Upper lobe of left lung (tissue), 6 donors: ENCODE measurements at places on chromosomes 2 and 18. TPM values are rescaled to one million over a fixed set of nuclear protein-coding genes. Genes with fewer than 3 reads are reported as not detected.

Gene PID1
- total RNA-seq, result 37.6 TPM

Gene HYCC2
- 22.0 TPM for total RNA-seq

Gene BOK
- 59.7 TPM for total RNA-seq

- DNase-seq, result no peak
Measured at GRCh38 chr2:162009543-162009942, 64.5 kb downstream of the DPP4 start.

DNA sequence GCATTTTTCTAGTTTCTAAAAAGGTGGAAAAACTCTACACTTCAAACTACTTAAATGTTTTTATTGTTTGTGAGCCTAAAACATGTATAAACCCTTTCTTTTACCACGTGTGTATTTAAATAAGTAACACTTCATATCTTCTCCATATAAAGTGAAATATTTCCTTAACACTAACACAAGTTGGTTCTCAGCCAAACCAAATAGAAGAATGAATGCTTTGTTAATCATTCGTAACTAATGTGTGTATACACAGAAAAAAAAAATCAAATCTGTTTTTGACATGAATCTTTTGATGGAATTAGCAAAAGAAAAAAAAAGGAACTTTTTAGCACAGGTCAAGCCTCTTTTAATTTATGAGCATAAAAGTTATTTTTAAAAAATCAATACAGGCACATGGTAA is 89.3 kb downstream of the EHBP1 start:
- no peak for DNase-seq

GRCh38 chr2:70529610-70530009 is 24.0 kb downstream of the TGFA start:
- DNase-seq, result peak; percentile 45
